ENCODE measurements at places on chromosomes 13 and 19.

DNA sequence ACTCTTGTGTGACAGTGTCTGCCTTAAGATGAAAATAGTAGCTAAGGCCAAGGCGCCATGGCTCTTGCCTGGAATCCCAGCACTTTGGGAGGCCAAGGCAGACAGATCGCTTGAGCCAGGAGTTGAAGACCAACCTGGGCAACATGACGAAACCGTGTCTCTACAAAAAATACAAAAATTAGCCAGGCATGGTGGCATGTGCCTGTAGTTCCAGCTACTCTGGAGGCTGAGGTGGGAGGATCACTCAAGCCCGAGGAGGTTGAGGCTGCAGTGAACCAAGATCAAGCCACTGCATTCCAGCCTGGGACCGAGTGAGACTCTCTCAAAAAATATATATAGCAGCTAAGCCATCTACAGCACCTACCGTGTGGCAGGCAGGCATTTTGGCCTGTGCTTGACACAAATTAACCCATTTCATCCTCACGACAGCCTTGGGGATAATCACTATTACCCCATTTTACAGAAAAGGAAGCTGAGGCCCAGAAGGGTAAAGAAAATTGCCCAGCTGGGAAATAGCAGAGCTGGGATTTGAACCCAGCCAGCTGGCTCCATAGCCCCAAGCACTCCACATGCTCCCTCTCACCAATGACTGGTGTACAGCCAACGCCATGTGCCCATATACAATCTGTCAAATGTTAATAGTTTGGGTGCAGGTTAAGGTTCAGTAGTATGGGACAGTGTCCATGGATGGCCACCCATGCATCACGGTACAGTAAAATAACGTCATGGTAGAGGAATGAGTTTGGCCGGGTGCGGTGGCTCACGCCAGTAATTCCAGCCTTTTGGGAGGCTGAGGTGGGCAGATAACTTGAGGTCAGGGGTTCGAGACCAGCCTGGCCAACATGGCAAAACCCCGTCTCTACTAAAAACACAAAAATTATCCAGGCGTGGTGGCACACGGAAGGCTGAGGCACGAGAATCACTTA is 3.1 kb downstream of the SLC1A5 start:
- DNase-seq, result no peak

GRCh38 chr19:17183271-17183761 is 31.8 kb upstream of the USE1 start:
- DNase-seq, result no peak

- no peak for DNase-seq
These were observed 5.2 kb downstream of the LDLR start for GRCh38 chr19:11094520-11094894.

GRCh38 chr19:8056533-8056932 is 4.0 kb downstream of the CCL25 start:
- no peak for DNase-seq

DNA sequence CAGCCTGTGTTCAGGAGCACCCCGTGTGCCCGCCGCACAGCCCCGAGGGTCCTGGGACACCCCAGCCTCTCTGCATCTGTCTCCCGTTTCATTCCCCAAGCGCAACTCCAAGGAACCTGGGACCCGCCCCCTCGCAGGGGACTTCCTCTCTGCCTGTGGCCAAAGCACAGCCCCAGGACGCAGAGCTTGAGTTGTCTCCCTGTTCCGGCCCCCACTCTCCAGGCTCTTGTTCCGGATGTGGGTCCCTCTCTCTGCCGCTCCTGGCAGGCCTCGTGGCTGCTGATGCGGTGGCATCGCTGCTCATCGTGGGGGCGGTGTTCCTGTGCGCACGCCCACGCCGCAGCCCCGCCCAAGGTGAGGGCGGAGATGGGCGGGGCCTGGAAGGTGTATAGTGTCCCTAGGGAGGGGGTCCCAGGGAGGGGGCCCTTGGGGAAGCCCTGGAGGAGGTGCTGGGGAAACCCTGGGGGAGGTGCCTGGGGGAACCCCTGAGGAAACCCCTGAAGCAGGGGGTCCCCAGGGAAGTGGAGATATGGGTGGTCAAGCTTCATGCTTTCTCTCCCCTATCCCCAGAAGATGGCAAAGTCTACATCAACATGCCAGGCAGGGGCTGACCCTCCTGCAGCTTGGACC is 1.3 kb downstream of the HCST start:
- no peak for DNase-seq

DNA sequence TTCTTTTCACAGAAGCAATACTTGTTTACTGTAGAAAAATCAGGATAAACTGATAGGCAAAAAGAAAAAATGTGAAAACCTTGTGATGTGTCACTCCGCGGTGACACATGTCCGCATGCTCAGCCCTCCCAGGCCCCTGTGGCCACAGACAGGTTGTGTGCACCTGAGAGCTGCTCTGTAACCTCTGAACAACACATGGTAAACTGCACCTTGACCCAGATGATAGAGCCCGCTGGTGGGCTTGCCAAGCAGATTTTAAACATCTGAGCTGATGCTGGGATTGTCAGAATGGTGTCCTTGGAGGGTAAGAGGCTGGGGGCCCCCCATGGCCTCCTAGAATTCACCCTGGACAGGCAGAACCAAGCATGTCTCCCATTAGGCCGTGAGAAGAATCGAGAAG is 33.8 kb downstream of the DHRS12 start:
- no peak for DNase-seq

All from non-pigmented ciliary epithelial cell (primary cell).